ENCODE measurements at places on chromosomes 3 and 15.

DNA sequence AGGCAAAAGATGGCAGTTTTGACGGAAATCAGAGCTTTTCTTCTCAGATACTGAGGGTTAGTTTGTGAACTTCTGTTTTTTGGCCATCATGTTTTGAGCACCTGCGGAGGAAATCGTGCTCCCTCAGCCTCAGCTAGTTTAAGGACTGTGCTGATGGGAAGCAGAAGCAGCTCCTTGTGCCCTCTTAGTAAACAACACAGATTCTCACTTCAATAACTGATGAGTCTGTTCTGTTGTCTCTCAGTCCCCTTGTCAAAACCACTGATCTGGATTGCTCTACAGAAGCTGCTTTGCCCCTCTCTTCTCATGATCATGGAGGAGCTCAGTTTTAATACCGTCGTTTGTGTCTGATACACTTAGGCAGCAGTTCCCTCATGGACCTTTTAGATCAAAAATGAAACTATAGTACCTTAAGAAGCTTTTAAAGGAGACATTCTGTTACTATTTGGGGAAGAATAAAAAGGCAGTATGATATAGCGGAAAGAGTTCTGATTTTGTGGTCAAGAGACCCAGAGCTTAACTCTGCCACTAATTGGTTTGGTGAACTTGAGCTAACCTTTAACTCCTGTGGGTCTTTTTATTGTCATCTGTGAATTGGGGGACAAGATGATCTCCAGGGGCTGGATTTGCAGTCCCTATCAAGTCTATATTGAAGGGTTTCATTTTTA lies 152.6 kb downstream of the BBX start:
- DNase-seq: no peak

DNA sequence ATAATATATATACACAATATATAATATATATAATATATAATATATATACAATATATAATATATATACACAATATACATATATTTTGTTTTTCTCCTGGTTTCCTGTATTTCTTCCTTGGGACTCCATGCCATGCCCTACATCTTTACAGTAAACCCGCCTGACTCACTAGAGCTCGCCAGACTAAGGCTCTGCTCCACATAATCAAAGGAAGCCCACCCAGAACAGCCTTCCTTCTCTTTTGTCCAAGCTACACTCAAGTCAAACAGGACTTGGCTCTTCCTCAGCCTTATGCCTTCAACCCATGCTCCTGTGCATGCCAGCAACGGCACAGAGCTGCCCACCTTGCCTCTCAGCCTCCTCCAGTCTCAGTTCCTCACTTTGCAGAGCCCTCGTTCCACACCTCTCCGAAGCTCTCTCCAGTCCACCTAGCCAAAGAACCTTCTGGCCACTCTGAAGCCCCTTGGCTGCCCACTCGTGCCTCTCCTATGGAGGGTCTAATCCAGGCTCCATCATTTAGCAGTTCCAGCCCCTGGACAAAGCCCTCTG lies 109.1 kb downstream of the RFTN1 start:
- DNase-seq: no peak

DNA sequence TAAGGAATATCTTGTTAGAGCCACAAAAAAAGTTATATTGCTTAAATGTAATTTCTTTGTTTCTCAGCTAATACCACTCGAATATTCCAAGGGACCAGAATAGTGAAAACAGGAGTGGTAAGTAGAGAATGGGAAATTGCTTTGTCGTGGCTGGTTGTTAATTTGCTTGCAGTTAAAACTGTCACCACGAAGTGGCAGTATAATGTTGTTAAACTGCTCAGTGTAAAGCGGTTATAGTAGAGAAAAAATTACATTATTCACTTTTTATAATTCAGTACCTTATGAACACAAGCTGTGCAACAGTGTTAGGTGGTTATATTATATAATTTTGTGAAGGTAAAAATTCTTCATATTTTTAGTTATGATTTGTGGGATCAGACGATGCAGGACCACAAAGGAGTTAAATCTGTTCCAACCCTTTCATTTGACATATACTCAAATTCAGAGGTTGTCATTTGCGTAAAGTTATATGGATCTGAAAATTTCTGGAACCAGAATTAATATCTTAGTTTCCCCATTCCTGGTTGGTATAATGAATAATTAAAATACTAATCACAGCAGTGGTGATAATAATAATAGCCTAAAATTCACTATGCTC lies 171.8 kb downstream of the FEZF2 start:
- DNase-seq: peak; percentile 38

DNA sequence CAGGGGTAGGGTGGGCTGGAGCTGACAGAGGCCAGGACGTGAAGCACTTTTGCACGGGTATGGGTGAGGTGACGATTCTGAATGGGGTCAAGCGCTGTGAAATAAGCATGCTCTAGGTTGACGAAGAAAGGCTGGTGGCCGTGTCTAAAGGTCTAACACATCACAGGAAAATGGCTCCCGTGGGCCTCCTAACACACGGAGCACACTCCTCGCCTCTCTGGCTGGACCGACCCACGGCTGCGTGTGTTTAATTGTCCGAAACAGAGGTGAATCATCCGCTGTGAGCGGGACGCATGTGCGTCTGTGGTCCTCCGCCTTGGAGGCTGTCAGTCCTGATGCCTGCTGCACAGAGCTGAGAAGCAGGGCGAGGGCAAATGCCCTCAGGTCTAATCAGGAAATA lies 130.6 kb downstream of the NSMCE3 start:
- DNase-seq: no peak

DNA sequence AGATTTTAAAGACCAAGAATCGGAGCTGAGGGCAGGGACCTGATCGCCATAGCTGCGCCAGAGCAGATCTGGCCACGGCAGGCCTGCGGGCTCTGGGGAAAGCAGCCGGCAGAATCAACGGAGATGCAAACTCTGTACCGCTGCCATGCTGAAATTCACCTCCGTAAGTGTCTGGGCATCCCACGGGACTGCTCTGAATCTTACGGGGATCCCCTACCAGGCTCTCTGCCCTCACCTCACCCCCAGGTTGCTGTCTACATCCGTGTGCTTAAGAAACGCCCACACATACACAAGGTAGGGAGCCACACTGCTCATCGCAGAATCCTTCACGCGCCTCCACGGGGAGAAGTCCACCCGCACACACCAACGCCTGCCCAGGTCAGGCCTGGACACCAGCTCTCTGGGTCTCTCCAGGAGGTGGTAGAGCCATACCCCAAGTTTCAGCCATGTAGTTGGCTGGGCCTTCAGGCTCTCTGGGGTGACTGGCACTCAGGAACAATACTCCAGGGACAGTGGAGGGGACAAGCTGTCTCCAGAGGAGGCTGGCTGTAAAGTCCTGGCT lies 33.5 kb downstream of the FAM174B start:
- DNase-seq: no peak

GRCh38 chr3:111539351-111540331 lies 2.4 kb upstream of the CD96 start:
- peak; percentile 84 for DNase-seq

GRCh38 chr3:129586746-129587430 lies 19.6 kb downstream of the PLXND1 start:
- DNase-seq: no peak

DNA sequence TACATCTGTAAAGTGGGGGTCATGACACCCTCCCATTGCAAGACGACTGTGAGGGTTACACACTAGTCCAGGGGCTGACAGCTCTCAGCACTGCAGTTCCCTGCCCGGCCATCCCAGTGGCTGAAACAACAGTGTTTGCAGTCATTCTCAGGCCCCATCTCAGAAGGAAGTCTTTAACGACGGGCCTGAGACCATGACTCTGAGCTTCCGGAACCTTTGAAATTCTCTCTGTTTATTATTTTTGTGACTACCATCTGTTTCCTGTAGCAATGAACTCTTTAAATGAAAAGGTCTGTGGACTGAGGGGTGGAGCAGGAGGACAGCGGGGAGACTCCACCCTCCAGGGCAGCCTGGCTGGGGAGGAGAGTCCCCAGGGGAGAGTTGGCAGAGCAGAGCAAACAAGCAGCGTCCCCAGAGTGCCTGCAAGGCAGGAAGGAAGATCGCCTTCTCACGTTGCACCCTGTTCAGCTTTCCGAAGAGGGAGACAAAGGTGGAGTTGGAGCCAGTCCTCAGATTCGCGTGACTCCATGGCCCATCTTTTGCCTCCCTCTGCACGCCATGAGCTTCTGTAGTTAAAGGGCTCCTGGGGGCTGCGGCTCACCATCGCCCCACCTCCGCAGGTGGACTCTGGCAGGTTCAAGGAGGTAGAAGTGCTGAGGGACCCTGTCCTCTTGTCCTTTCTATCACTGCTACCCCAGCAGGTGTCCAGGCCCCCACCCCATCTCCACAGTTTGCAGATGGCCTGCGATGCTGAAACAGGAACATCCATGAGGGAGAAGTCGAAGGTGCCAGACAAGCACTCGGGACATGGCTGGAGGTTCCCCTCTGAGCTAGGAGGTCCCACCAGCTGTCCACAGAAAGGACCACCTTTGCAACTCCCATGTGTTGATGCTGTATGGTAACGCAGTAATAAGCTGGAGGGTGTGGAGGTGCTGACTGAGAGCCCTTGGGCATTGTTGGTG lies 525.8 kb upstream of the PROK2 start:
- DNase-seq: peak; percentile 37

DNA sequence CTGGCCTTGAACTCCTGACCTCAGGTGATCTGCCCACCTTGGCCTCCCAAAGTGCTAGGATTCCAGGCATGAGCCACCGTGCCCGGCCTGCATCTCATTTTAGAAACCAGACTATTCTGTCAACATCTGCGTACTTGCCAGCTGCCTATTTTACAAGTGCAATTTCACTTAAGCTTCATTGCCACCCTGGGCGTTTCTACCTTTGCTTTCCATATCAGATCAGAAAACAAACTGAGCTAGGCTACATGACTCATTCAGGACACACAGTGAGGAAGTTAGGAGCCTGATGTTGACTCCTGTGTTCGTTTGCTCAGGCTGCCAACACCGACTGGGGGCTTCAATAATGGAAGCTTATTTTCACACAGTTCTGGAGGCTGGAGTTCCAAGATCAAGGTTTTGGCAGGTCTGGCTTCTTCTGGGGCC lies 42.3 kb upstream of the KLHL25 start:
- DNase-seq: peak; percentile 78

- DNase-seq: peak; percentile 55
Observed at GRCh38 chr15:92170897-92171296, 222.8 kb upstream of the ST8SIA2 start.

DNA sequence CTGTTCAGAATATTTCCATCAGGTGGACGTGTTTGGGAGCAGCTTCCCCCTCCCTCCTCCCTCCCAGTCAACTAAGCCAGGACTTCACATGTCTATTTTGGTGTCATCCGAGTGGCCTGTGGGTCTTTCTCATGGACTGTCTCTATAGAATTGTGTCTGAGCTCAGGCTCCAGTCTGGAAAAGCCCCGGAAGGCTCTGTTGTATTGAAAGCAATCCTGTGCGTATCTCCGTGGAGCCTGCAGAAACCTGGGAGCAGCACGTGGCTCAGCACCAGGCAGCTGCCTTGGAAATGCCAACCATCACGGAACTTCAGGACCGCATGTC lies 25.2 kb downstream of the COLQ start:
- DNase-seq: no peak

DNA sequence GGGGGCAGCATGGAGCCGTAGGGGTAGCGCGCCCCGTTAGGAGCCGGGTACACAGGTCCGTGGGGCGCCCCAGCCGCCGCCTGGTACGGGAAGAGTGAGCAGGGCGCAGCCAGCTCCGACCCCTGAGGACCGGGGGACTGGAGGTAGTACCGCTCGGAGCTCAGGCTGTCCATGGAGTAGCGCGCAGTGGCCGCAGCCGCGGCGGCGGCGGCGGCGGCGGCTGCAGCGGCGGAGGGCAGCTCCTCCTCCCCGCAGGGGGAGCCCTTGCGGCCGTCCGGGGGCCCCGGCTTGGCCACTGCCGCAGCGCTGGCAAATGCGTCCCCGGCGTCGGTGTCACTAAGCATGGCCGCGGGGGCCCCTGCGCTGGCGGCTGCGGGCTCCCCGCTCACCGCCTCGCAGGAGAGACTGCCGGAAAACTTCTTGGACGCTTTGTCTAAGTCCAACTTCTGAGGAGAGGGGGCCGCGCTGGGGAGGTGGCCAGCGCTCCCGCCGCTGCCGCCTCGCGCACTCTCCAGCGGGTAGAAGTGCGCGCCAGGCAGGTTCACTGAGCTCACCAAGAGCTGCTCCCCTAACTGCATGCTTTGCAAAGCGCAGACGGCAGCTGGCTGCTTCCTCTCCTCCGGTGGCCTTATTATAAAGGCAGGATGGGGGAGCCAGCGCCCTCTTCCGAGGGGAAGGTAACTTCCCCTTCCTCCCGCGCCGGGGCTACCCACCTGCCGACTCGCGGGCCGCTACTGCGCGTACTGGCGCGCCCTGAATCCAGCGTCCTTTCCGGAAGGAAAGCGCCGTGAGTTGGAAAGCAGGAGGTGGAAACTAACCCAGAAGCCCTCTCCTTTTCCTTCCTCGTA lies at the start of gene EOMES:
EOMES (minus strand) TSS at position 607 of the 848 bp plus-strand sequence; CDS start at position 578, 29 bp downstream.
- peak; percentile 44 for DNase-seq

DNA sequence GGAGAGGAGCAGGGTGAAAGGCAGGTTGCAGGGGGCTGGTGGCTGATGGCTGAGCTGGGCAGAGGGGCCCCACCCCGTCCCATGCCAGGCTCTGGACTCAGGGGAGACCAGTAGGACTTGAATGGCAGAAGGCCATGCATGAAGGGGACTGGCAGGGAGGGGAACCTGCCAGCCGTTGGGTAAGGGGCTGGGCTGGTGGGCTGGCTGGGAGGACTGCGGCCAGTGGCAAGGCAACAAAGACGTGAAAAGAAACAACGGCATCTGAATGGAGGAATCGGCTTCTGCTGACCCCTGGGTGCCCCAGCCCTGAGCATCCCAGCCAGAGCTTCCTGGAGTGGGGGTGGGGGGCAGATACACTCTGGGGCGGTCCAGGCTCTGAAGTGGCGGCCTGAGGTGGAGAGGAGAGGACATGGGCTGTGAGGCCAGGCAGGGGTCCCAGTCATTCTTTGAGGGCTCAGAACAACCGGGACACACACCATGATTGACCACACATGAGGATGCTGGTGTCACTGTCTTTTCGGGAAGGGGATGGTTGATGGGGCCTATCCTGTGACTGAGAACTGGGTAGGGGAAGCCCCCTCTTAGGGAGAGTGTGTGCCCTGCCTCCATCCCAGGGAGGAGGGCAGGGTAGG lies 11.7 kb downstream of the GLYCTK start:
- no peak for DNase-seq

GRCh38 chr15:100430411-100430810 lies 88.6 kb upstream of the ADAMTS17 start:
- DNase-seq: no peak
